ENCODE measurements at places on chromosomes 5 and 9.

DNA sequence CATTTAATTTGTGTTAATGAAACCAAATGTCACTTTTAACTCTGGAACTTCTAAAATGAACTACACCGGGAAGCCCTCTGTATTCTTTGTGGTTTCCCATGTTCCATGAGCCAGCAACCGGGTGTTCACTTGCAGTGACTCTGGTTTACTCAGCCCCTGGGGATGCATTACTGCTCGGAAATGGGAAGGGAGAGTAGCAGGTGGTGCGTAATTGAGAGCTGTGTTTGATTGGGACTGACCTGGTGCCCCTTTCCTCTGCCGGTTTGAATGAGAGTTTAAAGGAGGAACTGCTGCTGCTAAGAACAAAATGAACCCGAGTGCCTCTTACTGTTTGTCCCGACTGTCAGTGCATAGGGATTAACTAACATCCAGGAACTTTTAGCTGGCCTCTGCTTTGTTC is 100.1 kb upstream of the DHFR start:
- peak; percentile 11 for DNase-seq

DNA sequence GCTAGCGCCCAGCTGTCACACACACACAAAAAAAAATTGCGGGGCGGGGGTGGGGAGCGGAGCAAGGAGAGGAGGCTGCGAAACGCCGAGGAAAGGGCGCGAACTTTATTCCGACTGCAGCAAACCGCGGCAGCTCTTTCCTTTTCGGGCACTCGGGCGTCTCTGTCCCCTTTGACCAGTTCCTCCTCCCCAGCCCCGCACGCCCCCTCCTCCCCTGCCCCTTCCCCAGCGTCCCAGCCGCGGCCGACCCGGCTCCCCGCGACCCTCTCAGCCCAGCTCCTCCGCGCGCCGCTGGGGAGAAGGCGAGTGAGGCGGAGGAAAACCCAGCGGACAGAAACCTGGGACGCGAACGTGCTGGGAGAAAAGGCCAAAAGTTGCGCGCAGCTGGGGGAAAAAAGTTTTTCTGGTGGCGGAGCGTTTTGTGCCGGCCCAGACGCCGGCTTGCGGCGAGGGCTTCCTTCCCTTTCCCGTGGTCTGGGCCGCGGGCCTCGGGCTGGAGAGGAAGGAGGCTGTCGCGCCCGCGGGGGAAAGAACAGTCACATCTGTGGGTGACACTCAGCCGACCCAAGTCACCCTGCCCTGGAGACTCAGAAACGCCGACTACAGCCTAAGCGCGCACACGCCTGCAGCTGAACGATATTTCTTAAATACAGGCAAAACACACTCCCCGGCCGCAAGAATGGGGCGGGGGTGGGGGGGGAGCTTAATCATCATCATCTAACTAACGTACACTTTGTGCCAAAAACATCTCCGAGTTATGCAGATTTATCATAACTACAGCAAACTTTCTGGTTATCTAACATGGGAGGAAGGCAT is 1.1 kb upstream of the BNC2 start:
- DNase-seq, result peak; percentile 8

GRCh38 chr9:72599874-72600534 is 78.6 kb downstream of the TMC1 start:
- no peak for DNase-seq

DNA sequence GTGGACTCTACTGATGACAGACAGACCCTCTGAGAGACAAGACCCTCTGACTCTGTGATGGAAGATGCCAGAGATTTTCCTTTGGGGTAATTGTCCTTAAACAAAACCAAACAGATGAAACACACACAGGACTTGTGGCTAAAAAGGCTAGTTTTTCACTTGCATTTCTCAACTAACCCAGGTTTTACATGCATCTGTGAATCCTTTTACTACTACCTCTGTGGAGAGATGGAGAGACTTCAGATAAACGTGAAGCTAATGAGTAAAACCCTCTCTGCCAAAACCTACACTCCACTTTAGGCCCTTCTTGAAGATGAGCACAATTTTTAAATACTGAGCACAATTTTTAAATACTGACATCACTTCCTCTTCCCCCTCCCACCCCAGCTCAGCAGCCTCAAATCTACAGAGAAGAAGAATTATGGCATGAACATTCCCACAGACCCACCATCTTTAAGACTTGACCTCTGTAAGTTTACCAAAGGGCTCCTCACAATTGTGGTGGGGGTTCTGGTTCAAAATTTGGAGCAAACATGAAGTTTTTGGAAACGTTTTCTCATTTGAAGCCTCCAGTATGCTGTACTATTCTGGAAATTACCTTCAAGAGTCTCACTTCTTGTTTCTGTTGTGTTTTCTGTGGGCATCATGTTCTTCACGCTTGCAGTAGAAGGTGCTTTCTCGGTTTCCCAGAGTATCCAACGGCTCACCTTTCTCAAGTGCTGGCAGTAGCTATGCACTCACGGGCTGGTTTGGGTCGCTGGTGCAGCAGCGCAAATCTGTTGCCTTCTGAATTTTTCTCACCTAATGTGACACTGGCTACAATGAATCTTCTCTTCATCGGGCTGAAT is 42.7 kb downstream of the ACER2 start:
- DNase-seq, result no peak

- DNase-seq, result peak; percentile 16
Measured at GRCh38 chr9:31597977-31598376, 786.5 kb upstream of the ACO1 start.

DNA sequence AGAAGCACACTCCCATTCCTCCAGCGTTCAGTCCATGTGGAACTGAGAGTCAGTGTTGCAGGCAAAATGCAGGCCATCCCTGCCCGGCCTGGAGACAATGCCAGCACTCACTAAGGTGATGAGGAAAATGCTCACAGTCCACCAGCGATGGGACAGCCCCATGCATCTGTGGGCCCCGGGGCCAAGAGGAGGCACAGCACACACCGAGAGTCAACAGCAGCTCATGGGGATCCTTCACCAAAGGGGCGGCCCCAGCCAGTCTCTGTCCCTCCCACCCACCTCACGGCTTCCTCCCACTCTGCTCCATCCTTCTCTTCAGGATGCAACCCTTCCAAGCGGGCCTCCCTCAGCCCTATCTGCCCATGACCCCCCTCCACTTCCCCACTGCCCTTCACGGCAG is 6.2 kb downstream of the SEMA4D start:
- no peak for DNase-seq

GRCh38 chr9:107213080-107213479 is 70.0 kb upstream of the RAD23B start:
- no peak for DNase-seq

DNA sequence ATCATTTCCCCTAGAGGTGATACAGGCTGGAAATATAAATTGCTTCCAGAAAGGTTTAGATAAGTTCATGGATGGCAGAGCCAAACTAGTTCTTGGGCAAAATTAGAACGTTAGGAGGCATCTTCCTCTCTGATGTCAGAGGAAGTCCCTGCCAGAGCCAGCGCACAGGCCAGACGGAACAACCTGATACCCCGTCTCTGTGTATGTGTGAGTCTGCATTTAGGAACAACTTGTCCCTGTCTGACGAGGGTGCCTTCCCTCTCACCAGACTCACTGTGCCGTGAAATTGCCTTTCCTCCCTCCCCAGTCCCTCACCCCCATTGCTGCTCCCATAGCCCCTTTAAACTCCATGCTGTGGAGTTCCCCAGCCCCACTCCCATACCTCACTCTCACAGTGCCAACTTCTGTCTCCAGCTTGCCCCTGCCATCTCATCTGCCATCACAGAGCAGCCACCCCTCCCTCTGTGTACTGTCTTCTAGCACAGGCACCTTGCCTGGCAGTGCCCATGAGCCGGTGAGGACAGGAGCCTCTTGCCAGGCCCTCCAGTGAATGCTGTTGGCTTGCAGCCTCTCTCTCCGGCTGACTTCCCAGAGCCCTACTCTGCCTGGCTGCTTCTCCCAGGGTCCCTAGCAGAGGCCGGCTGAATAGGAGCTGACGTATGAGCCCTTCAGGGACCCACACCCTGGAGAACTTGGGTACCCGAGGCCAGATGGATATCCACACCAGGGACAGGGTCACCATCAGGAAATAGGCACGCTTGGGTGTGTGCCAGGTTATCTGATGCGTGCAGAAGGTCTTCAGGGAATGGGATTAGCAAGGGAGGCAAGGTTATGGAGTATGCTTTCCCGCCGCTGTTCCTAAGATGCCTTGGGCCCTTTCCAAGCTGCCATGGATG is 26.7 kb downstream of the UNC5A start:
- DNase-seq, result no peak

DNA sequence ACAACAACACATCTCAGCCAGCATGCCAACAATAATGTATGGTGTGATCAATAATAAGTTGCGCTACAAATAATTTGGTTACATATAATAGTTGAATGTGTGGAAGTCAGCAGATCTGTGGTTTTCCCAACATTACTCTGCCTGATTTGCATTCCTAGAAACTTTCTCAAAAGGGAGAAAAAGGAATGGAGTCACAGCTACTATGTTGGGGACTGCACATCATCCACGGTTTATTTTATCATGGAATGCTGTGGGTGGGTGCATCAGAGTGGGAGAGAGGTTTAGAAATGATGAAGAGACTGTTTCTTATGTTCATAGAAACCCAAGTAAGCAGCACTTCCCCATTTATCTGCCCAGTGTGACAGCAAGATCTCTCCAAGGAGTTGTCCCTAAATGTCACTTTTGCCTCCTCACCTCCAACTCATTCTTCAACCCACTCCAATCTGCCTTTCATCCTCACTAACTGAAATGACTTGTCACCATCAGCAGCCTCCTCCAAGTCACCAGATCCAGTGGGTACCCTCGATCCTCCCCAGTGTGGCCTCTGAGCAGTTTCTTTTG is 2.8 kb upstream of the SPOCK1 start:
- DNase-seq, result no peak

- no peak for DNase-seq
Measured at GRCh38 chr5:9562141-9562540, 16.3 kb upstream of the SEMA5A start.

GRCh38 chr5:35600591-35600990 is 17.1 kb upstream of the SPEF2 start:
- DNase-seq, result no peak

DNA sequence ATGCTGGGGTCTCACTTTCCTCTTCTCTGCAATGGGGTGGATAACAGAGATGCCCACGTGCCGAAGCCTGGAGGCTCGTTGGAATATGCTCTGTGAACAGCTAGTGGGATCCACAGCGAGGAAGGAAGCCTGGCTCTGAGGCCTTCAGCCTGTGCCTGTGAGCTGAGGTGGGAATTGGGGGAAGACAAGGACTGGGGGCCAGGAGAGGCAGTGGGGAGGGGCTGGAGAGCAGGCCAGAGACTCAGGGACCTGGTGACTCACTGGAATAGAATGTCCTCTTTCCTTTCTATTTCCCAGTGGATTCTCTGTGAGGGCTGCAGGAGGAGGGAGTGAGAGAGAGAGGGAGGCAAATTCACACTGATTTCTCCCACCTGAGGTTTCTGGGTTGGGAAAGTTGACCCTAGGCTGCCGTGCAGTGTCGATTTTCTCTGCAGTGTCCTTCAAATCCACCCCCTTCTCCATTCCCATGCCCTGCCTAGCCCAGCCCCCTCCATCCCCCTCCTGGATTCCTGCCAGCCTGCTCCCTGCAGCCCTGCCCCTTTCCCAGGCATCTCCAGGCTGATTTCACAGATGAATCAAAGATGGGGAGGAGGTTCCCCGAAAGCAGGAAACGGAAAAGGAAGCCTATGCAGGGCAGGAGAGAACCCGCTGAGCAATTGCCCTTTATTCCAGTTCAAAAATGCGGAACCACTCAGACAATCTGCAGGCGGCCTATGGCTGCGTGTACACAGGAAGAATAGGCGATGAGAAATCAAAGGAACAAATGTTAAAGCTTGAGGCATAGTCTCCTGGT is 1.4 kb upstream of the SPAAR start:
- peak; percentile 34 for DNase-seq

- DNase-seq, result no peak
Measured at GRCh38 chr5:107893642-107894041, 222.9 kb upstream of the EFNA5 start.

DNA sequence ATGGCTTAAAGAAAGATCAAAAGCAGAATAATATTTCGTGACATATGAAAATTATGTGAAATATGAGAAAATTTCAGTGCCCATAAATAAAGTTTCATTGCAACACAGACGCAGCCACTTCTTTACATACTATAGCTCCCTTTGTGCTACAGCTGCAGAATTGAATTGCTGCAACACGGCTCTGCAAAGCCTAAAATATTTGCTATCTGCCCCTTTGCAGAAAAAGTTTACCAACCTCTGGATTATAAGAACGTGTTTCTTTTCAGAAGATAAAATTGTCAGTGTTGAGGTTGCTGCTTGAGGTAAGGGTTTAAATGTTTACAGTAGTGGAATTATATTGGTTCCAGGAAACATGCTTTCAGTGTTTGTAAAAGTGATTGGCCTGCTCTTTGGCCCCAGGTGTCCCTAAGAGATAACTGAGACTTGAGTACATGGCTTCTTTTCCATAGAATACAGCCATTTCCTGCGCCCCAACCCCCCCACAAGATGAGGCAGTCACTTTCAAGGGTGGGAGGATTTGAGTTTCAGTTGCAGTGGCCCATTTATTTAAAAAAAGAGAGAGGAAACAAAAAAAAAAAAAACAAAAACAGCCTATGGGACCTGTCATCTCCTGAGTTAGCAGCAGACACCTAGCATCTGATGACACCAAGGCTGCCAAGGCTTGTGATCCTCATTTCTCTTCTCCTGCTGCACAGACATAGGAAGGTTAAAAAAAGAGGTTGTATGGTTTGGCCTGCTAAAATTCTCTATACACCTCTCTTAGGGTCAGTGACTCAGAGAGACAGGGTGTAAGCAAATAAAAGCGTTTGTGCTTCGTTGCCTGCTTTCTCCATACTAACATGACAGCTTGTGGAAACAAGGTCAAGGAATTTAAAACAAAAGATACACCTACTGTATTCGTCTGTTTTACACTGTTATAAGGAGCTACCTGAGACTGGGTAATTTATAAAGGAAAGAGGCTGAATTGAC is 28.0 kb upstream of the HTR4 start:
- no peak for DNase-seq

DNA sequence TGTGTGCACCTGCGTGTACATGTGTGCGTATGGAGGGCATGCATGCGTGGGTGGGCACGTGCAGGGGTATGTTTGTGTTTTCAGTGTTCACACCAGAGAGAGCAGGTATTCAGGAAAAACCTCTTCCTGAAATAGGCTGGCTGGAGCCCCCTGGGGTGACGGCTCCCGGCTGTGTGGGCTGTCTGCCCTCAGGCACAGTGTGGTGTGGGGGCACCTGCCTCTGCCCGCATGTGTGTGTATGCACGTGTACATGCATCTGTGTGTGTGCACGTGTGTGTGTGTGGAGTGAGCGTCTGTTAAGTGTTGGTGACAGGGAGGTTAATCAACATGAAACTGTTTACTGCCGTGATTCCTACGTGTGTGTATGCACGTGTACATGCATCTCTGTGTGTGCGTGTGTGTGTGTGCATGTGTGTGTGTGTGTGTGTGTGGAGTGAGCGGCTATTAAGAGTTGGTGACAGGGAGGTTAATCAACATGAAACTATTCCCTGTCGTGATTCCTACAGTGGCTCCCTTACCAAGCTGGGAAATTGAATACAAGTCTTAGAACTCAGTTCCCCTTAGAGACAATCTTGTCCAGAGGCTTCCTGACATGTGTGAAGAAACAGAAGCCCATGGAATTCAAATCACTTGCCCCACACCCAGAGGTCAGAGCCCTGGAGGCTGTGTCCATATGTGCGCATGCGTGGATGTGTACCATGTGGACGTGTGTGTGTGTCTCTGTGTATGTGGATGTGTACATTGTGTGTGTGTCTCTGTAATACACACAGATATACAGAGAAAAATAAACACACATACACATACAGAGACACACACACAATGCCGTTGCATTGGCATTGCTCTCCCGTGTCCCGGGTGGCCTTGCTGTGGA is 372.4 kb upstream of the IRX4 start:
- DNase-seq, result no peak
